Large intestine (tissue), 12 donors: ENCODE measurements at places on chromosomes 2 and 18.

DNA sequence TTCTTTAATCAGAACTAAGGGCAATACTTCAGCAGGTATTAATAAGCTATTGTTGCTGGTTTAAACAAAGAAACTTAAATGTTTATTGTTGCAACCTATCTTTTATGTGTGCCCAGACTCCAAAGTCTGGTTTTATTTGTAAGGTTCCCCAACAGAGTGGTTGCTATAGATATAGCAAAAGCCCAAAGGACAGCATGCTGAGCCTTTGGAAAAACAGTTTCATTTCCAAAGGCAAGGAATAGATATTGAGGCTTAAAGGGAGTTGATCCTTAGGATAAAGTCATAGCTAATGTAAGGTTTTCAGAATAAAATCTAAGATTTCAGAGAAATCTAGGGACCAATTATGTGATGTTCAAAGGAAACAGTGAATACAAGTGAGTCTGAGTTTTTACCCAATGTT, 413.2 kb upstream of the SLC14A2 start:
- DNase-seq = peak; percentile 30

GRCh38 chr18:53994016-53994415, 230.5 kb downstream of the MBD2 start:
- no peak for DNase-seq

DNA sequence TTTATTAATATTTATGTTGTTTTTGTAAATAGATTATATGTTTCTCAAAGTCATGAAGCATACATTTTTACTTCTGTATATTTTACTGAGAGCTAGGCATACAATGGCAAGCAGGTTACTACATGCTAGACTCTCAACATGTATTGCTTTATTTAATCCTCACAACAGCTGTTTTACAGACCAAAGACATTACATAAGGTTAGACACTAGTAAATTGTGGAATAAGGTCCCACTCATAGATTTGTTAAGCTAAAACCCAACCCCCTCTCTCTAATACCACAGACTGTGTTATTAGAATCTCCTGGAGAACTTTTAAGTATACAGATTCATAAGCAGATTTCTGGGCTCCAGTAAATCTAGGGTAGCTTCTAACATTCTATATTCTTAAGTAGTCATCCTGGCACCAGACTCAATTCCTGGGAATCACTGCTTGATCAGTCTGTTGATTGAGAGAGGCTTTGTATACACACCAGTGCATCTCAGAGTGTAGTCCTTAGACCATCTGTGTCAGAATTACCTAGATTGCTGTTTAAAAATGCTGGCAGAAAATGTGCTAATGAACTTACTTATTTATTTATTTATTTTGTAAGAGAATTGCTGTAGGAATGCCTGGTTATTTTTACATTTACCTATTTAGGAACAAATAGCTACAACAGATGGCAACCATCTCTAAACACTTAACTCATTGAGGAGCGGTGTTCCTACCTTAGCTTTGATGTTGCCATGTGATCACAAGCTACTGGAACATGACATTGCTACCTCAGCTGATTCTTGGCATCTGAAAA, 153.5 kb upstream of the CAVIN2 start:
- no peak for DNase-seq

DNA sequence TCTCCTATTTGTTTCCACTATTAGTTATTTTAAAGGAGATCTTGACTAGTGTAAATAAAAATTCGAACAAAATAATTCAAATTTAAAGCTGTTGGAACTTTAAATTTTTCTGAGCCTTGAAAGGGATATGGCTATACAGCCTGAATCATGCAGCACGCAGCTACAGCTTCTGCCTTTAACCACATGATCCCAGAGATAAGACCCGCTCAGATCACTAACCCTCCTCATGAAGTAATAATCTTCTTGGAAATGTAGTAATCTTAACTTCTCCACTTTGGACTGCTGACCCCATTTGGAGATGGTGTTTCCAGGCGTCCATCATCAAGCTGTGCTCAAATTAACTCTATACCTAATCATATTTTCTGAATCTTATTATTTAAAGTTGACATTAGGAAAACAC, 336.6 kb downstream of the DSC3 start:
- DNase-seq = peak; percentile 27

GRCh38 chr2:226791056-226791486, 8.5 kb downstream of the IRS1 start:
- DNase-seq = peak; percentile 82

- no peak for DNase-seq
These were observed 183.9 kb downstream of the DNER start for GRCh38 chr2:229530434-229530833.

- no peak for DNase-seq
These were observed 164.1 kb downstream of the SLC8A1 start for GRCh38 chr2:40287773-40288172.

GRCh38 chr18:23134780-23135549, at the start of gene CABLES1:
TSS of gene CABLES1 (plus strand) at chr18:23135485. CDS start at chr18:23135763, 278 bp downstream.
- DNase-seq = peak; percentile 58

- DNase-seq = no peak
These were observed 194.3 kb downstream of the GALNT1 start for GRCh38 chr18:35775887-35776286.

DNA sequence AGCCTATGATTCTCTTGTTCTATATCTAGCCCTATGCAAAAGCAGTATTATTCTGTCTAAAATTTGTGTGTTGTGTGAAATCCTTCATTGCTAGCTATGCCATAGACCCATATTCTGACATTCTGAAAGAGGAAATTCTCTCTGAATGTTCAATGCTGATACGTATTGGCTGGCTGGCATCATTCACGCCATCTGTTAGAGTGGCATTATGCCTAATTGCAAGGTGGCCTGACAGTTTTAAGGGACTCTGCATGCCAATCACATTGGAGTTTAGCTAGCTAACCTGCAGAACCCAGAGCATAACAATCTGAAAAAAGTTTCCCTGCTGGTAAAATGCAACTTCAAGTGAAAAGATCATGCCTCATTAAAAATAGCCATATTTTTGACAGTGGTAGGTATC, 316.0 kb downstream of the SOX11 start:
- no peak for DNase-seq

GRCh38 chr2:145421841-145422240, 901.9 kb upstream of the ZEB2 start:
- no peak for DNase-seq

GRCh38 chr2:126655500-126656430, at the start of gene GYPC:
TSS of gene GYPC (plus strand) at chr2:126656158. CDS start at chr2:126656264, 106 bp downstream.
- DNase-seq = peak; percentile 43

- DNase-seq = no peak
These were observed 77.0 kb upstream of the SMIM21 start for GRCh38 chr18:75504469-75504868.

- no peak for DNase-seq
These were observed 30.0 kb upstream of the ATP6V1B1 start for GRCh38 chr2:70905443-70906421.

- DNase-seq = no peak
These were observed 19.9 kb upstream of the IL1R2 start for GRCh38 chr2:101971836-101972235.

DNA sequence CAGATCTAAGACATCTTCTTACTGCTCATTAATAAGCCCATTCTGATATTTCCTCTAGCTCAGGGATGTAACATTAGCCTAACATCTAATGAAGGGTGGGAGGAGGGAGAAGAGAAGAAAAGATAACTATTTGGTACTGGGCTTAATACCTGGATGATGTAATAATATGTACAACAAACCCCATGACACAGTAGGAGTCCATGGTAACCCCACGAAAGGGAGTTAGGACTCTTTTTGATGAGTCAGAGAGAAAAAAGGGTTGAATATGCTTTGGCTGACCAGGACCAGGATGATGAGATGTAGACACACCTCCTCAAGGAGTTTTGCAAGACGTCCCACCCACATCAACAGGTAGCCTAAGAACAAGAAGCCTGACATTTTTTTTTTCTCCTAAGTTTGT, 34.4 kb upstream of the DLX2 start:
- no peak for DNase-seq

DNA sequence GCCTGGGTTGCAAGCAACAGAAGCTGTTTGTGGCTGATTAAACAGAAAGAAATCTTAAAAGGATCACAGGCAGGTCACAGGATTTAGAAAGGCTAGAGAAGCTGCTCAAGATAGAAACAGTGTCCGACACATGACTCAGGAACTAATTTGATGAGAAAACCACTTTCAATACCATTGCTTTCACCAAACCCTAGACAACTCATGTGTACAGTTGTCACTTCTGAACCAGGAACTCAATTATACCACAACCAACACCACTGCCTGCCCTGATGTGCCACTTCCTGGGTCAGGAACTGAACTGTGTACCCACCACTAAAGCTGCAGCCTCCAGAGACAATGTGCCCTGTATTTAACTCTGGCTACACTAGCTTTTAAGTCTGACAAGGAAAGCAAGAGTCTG, 56.0 kb downstream of the TMEM247 start:
- no peak for DNase-seq

DNA sequence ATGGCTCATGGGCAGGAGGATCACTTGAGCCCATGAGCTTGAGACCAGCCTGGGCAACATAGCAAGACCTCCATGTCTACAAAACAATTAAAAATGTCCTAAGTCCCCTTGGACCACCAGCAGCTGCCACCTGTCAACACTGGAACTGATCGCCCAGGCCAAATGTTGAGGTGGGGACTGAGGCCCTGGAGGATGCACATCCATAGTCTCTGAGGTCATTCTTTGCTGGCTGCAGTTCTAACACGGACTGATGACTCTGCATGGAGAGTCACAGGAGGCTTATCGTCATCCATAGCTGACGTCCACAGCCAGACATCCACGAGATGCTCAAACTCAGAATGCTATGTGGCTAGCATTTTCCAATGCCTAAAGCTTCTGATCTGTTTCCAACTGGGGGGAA, 151.3 kb downstream of the BCL2 start:
- no peak for DNase-seq

DNA sequence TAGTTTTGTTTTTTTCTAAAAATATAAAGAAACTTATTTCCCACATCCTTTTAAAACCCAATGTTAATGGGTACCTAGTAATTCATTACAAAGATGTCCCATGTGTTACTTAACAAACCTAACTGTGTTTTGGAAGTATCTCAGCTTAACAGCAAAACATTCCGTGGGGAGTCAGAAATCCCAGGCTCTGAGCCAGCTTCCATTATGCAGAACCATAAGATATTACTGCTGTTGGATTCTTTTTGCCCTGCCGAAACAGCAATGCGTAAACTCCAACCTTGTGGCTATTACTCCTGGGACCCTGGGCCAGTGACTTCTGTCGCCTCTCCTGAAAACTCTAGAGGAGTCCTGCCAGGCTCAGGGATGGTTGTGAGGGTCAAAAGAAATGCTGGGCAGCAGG, 174.1 kb downstream of the UXS1 start:
- DNase-seq = no peak

DNA sequence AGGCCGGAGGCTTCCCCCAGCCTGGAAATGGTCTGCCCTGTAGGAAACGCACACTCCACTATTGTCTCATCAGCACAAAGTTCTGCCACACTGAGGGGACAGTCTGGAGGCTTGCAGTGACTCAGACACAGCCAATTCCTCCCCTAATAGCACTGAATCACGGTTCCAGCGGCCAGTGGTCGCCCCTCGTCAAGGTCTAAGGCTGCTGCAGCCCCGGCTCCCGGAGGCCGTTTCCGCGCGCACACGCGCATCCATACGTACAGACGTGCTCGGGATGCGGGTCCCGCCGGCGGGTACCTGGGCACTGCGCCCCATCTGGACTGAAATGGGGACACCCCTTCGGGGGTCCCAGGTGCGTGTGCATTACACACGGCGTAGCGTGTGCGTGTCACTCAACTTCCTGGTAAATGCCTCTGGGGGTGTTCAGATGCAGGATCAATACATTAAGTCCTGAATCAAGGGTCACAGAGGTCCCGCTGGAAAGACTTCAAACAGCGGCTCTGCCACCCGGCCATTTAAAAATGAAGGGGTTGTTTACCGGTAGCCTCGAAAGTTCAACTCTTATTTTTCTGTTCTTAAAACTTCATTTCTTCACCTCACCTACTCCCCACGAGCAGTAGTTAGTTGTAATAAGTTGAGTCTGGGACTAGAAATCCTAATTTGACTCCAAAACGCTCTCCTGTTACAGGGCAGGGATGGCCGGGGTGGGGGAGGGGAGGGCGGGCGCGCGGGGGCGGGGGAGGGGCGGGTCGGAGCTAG, 572 bp upstream of the ZNF516 start:
- DNase-seq = no peak

DNA sequence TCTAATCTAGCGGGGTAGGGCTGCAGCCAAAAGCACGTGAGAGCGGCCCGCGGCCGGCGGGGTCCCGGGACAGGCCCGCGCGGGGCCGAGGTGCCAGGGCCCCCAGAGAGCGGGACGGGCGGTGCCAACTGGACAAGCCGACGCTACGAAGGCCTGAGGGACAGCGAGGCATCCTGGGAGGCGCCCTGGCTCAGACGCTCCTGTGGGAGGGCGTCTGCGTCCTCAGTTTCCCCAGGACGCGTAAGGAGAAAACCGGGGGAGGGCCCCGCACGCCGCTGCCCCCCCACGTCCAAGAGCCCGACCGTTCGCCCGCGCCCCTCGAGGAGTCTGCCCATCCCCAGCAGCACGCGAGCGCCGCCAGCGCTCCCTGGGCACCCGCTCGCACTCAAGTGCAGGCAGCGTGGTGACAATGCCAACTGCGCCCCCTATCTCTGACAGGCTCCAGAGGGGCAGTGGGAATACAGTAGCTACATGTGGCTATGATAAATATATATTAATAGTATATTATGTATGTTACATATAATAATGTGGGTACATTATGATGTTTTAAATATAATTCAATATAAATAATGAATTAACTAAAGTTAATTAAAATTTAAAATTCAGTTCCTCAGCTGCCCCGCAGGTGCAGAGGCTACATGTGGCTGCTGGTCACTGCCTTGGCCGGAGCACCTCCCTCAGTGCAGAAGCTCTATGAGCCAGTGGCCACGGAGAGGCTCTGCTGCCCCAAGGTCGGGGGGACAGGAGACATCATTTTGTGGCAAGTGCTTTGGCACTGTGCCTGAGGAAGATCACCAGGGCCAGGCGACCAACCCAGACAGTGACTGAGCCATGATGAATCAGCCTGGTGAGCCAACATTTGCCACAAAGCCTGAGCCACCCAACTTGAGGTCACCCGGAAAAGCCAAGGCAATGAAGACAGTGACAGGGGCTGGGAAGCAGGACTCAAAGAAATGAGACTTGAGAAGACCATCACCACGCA, 5.5 kb upstream of the SFT2D3 start:
- DNase-seq = peak; percentile 59

DNA sequence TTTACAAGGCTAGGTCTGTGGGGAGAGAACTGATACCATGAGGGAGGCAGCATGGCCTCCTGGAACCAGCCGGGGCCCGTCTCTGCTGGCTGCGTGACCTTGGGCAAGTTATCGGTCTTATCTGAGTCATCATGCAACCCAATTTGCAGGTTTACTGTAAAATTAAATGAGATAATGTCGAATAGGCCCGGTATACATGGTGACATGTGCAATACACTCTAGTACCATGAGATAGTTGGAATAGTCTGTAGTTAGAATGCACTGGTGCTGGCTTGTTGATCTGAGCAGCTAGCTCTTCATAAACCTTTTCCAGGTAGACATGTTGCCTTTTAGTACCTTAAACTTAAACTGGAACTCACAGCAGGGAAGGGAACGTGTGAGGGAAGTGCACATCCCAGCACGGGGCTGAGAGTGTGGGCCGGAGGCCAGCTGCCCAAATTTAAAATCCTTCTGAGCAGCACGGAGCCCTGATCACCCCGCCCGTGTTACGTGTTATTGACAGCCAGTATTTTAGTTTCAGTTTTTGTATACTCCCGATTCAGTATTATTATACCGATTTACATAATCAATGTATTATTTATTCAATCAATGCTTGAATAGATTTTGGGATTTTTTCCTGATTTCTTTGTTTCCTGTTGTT, 72.4 kb upstream of the HS6ST1 start:
- no peak for DNase-seq
